Fibroblast of villous mesenchyme (primary cell): ENCODE measurements at places on chromosomes 7 and 10.

DNA sequence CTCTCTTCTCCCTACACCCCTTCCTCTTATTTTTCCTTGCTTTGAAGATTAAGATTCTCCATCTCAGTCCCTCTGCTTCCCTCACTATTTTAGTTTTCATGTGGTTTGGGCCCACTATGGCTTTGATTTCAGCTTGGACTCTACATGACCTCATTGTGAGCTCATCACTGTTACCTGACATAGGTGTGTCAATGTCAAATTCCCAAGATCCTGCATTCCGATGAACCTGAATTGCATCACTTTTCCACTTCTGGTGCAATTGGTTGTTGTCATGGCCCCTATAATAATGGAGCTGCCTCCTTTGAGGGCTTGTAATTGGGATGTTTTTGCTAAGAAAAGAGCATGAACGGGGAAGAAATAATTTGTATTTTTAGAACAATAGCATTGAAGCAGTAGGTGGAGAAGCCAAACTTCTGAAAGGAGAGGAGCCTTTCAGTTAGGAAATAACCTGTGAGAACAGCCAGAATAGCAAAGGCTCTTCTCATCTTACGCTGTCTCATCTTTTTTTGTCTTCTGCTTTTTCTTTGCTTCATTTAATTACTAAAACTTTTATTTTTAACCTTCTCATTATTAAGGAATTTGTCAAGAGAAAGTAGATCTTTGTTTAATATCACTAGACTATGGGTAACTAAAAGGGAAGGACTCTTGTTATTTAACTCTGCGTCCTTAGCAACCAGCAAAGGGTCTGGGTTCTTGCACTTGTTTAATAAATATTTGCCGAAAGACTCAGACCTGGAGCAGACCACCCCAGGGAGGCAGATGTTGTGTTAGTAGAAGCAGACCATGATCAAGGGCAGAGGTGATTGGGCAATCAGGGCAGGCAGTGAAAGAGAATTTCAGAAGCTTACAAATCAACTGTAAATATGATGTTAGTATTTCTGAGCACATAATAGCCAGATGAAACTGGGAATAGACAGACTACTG, 95.4 kb downstream of the TES start:
- peak; percentile 50 for DNase-seq

DNA sequence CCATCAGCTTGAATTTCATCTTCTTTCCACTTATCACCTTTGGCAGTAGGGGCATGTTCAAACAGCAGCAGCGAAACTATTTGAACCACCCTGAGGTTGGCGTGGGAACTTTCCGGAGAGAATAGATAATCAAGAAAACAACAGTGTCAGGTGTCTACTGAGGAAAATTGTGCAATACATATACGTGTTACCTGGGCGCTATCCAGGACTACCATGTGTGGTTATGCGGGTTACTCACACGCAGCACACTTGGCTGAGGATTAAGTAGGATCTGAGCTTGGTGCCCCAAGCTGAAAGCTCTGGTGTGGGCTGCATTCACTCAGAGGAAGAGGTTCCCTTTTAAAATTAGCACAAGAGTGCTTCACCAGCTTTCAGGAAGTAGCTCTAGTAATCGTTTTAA, 8.8 kb upstream of the ABI1 start:
- peak; percentile 14 for DNase-seq

- DNase-seq, result no peak
Measured at GRCh38 chr10:107098326-107098725, 66.2 kb downstream of the SORCS1 start.

DNA sequence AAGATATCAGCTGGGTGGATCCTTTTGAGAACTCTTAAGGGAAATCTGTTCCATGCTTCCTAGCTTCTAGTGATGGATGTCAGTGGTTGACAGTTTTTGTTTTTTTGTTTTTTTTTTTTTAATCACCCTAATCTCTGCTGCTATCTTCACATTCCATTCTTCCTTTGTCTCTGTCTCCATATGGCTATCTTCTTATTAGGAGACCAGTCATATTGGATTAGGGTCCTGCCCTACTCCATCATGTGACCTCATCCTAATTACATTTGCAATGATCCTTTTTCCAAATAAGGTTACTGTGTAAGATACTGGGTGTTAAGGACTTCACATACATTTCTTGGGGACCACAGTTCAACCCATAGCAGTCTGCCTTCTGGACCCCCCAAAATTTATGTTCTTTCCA, 69.7 kb downstream of the MLLT10 start:
- DNase-seq, result no peak

- DNase-seq, result peak; percentile 69
Measured at GRCh38 chr10:4431114-4431863, 394.7 kb upstream of the AKR1E2 start.

GRCh38 chr7:107879400-107880035, 11.5 kb upstream of the DLD start:
- DNase-seq, result peak; percentile 68

- DNase-seq, result no peak
Measured at GRCh38 chr10:122643931-122644534, 55.6 kb downstream of the C10orf120 start.

DNA sequence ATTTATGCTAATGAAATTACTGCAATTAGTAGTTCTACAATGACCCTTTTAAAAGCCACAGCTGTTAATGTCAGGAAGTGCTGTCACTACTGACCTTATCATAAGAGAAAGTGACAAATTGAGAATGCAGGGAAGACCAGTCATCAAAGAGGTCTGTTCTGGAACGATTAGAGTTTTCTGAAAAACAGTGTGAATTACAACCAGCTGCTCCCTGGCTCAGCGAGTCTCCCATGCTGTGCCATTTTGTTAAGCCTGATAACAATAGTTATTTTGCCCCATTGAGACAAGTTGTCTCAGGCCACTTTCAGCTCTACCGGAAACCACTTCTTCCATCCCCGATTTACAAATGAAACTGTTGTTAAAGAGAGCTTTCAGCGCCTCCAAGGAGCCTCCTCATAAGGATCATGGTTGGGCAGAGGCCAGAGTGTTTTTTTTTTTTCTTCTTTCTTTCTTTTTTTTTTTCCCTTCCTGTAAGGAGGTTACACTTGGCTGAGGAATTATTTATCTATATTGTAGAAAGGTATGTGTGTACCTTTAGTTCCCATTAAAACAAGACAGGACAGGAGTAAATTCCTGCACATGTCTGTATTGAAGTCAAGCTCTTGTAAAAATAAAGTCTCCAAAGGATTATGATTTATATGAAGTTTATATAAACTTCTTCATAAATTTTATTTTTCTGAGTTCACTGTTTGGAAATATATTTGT, 173.6 kb downstream of the CDCA7L start:
- no peak for DNase-seq

DNA sequence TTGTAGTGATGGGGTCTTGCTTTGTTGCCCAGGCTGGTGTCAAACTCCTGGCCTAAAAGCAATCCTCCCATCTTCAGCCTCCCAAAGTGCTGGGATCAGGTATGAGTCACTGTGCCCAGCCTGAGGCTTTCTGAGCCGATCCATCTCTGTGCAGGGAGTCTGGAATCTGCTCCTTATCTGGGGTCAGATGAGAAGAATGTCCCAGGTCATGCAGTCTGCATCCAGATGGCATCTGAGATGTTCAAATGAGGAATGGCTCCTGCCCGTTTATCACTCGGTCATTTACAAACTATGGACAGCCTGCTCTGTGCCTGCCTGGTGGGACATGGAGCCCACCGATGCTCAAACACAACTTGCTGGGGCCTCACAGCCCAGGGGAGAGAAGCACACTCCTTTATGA, 11.1 kb upstream of the SLC18A3 start:
- peak; percentile 11 for DNase-seq

- peak; percentile 52 for DNase-seq
Measured at GRCh38 chr7:48255046-48255445, 83.8 kb downstream of the ABCA13 start.

- peak; percentile 48 for DNase-seq
Measured at GRCh38 chr7:45574669-45575500, 717 bp downstream of the ADCY1 start.

- peak; percentile 46 for DNase-seq
Measured at GRCh38 chr7:108211382-108212201, 81.4 kb upstream of the LAMB4 start.

DNA sequence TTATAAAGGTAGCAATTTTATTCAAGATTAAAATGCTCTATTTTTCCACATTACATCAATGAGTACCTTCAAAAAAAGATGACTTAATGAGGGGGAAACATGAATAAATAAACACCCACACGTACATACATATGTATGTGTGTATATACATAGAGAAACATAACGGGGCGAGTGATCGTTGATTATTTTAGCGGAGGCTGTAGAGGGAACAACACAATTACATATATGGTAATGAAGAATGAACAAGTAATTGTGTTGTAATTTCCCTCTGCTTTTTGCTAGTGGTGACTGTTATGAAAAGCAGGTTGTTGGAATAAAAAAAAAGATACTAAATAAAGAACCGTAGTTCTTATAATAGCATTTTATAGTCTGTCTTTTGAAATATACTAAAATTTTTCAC, 63.2 kb downstream of the CACNB2 start:
- DNase-seq, result no peak

- DNase-seq, result no peak
Measured at GRCh38 chr10:100983868-100984671, 3.2 kb downstream of the MRPL43 start.

DNA sequence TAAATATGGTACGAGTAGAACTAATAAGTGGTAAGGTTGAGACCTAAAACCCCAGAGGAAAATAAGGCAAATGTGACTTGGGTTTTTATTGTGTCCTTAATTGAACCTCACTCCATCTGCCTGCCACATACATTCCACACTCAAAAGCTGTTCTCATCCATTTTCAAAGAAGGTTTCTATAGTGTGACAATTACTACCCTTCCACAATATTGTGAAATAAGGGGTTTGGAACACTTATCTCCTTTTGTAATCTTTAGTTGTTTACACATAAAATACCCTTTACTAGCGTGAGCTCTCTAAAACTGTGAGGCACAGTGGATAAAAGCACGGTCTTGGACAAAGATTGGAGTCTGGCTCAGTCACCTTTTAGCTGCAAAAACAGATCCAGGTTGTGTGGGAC, 166.6 kb downstream of the THSD7A start:
- DNase-seq, result peak; percentile 18

DNA sequence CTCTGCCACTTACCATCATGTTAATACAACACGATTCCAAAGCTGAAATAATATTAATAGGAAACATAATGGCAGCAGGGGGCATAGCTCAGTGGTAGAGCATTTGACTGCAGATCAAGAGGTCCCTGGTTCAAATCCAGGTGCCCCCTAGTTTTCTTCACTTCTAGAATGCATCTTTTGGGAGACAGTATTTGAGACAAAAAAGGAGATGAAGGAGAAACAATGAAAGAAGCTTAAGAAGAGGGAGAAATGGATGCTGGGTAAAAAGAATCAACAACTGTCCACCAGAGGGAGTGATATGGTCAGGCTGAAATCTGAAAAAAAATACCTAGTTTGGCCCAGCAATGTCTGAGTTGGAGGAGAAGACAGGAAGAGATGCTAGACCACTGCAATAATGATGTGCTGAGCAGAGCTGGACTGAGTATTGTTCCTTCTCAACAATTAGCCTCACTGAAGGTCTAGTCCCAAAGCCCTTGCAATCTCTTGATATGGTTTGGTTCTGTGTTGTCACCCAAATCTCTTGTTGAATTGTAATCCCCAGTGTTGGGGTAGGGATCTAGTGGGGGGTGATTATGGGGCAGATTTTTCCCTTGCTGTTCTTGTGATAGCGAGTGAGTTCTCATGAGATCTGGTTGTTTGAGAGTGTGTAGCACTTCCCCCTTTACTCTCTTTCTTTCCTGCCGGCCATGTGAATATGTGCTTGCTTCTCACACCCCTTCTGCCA, 48.3 kb downstream of the ZNF783 start:
- peak; percentile 76 for DNase-seq

- no peak for DNase-seq
Measured at GRCh38 chr10:103692436-103692951, 162.9 kb downstream of the SH3PXD2A start.

- DNase-seq, result no peak
Measured at GRCh38 chr7:123864436-123864835, 19.5 kb downstream of the HYAL4 start.

DNA sequence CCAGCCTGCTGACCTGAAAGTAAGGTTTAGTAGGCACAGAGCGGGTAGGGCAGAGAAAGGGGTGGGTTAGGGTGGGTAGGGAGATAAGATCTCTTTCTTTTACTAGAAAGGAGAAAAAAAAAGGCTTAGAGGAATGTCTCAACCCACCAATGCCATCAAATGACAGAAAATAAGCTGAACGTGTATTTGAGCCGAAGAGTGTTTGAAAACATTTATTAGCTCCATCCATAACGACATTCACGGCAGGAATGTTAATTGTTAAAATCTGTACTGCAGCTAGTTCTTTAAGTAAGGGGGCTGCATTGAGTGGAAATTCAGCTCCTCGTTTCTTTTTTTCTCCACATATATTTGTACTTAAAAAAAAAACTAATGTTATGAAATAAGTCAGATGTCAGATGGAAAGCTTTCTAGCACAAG, 63.7 kb upstream of the ARID5B start:
- DNase-seq, result peak; percentile 21

- DNase-seq, result no peak
Measured at GRCh38 chr10:17650416-17650815, 6.5 kb downstream of the STAM start.

DNA sequence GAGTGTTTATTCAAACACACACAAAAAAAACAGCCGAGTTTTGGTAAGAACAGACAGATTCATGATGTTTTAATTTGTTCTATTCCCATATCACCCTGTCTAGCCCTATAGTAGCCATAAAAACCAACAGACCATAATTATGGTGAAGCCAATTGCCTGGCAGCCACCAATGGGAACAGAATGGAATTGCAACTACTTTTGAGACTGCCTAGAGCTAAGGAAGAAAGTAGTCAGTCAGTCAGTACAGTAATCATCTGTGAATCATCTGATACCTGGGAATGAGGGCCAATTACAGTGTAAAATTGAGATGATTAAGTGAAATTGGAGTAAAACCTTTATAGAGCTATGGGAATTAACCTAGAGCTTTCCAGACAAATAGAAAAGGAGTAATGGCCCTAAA, 952.7 kb upstream of the KCND2 start:
- DNase-seq, result no peak

DNA sequence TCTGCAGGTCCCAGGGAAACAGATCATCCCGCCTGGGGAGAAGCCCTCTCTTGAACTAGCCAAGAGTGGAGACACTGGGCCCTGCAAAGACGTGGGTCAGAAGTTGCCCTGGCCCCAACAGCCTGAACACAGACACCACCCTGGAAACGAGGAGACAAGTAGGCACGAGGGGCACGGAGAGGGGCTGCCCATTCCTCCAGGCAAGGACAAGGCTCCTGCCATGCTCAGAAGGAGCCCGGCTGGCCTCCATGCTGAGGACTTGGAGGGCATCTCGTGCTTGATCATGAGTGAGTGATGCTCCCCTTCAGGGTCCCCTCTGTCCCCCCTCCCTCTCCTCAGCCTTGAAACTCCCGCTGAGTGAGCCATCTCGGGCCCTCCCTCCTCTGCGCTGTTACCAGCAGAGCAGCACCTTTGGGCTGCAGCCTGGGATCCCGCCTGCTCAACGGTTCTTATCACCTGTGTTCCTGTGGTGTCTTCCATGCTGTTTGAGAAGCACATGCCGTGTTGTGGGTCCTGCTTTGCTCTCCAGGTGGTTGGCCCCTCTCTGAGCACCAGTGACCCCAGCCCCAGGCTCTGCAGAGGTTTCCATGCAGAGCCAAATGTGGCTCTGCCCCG, 544.3 kb downstream of the TCERG1L start:
- DNase-seq, result no peak

GRCh38 chr10:30705625-30706149, 76.1 kb upstream of the LYZL2 start:
- DNase-seq, result no peak

- DNase-seq, result no peak
Measured at GRCh38 chr10:100347568-100348195, 649 bp downstream of the SCD start.
